Activated CD4-positive, alpha-beta T cell treated with anti-CD3 and anti-CD28 coated beads for 4 hours (primary cell): ENCODE measurements at places on chromosomes 5 and 9.
A peak's percentile ranks its signal among the peaks of the same experiment; 100 is the strongest.

DNA sequence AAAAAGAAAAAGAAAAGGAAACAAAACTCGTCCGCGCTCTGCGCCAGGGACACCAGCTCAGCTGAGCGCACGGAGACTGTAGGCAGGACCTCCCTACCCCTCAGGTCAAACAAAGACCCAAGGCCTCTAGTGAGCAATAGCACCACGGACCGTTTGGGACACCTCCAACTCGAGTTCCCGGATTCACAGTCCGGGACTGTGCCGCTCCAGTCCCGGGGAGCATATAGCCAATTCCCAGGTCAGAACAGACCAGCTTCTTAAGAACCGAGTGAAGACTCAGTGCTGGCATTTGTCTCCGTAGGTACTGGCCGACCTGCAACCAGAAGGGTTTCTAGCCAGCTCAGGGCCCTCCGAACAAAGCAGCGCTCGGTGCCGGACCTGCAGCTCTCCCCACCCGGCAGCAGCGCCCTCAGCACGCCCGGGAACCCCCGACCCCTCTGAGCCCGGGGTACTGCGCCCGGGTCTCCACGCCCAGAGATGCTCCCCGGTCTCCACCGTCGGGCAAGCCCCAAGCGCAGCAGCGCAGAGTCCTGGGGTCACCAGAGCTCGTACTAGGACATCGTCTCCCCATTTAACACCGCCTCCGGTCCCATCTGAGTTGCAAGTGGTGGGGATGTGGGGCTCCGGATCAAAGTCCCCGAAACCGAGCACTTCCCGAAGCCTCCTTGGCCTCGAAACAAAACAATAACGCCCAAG, 591 bp downstream of the ABCA1 start:
- peak; percentile 8 for DNase-seq

GRCh38 chr9:79809931-79810330, 238.2 kb downstream of the TLE4 start:
- no peak for DNase-seq

- DNase-seq = no peak
Measured at GRCh38 chr5:150081541-150082283, 4.6 kb downstream of the CSF1R start.

GRCh38 chr5:4640795-4641194, 499.3 kb upstream of the ADAMTS16 start:
- no peak for DNase-seq

DNA sequence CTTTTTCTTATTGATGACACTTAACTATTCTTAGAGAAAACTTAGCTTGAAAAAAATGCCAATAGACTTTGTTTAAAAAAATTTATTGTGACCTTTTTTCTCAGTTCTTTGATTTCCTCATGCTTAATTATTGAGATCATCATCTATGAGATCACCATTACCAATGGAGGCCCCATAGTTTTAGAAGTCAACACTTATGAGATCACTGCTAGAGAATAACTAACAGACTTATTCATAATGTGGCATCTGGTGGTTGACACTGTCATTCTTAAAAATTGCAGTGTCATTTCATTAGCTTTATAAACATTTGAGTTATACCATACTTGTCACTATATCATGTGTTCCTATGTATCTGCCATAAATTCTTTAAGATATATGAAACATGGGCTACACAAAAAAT, 14.9 kb upstream of the FEM1C start:
- no peak for DNase-seq

- DNase-seq = no peak
Measured at GRCh38 chr5:107431536-107431935, 239.2 kb downstream of the EFNA5 start.

DNA sequence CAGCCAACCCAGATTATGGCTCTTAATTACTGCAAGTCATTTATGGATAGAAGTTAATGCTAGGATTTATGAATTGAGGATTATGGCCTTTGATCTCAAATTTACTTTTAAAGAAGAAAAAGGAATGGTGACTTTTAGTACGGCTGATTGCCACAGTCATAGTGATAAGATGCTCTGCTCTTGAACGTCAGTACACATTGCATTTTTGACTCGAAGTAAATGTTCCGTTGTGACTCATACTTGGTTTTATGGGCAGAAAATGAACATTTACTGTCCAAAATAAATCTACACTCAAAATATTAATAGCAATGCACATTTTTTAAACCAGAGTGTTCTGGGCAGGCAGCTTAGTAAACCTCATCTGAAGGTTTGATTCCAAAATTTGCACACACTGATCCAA, 830 bp downstream of the ADAMTSL1 start:
- no peak for DNase-seq

- DNase-seq = no peak
Measured at GRCh38 chr5:82561797-82562196, 283.6 kb upstream of the RPS23 start.

DNA sequence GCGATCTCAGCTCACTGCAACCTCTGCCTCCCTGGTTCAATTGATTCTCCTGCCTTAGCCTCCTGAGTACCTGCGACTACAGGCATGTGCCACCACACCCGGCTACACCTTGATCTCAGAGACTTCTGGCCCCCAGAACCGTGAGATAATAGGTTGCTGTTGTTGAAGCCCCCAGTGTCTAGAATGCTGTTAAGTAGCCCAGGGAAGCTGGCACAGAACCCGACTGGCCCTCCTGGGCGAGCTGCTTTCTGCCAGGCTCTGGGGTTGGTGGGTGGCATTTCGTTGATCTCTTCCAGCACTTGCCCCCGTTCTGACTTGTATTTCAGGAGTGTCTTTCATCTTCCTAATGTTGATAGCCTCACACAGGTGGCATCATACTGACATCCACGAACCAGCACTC, 807.1 kb downstream of the CDH9 start:
- DNase-seq = no peak

GRCh38 chr9:6702707-6703106, 55.1 kb upstream of the KDM4C start:
- no peak for DNase-seq

GRCh38 chr5:150434464-150434863, 15.1 kb downstream of the RPS14 start:
- no peak for DNase-seq

- no peak for DNase-seq
Measured at GRCh38 chr5:133494232-133494922, 118.0 kb downstream of the FSTL4 start.

DNA sequence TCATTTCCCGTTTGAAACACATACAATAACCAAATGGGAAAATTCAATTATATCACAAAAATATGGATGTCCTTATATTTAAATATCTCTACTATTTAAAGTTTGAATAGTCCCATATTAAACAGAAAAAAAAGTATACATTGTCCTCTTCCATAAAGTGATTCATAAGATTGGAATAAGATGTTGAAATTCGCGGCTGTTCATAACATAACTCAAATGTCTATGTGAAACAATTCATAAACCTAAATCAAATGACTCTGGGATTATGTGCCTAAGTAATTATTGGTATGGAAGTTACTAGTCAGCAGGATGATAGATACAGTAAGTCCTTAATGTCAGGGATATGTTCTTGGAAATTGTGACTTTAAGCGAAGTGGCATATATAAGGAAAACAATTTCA, 3.9 kb upstream of the EFNA5 start:
- DNase-seq = no peak

GRCh38 chr5:180739271-180739670, 587 bp downstream of the OR2Y1 start:
- DNase-seq = no peak

- no peak for DNase-seq
Measured at GRCh38 chr9:10700915-10701314, 88.1 kb upstream of the PTPRD start.

GRCh38 chr9:111301195-111301594, 28.8 kb downstream of the OR2K2 start:
- DNase-seq = no peak

- no peak for DNase-seq
Measured at GRCh38 chr9:86458191-86458855, 104.1 kb upstream of the TUT7 start.

GRCh38 chr9:82101475-82101874, 112.9 kb downstream of the SPATA31D1 start:
- DNase-seq = no peak

GRCh38 chr5:135341016-135341666, 57.9 kb downstream of the MACROH2A1 start:
- DNase-seq = no peak

DNA sequence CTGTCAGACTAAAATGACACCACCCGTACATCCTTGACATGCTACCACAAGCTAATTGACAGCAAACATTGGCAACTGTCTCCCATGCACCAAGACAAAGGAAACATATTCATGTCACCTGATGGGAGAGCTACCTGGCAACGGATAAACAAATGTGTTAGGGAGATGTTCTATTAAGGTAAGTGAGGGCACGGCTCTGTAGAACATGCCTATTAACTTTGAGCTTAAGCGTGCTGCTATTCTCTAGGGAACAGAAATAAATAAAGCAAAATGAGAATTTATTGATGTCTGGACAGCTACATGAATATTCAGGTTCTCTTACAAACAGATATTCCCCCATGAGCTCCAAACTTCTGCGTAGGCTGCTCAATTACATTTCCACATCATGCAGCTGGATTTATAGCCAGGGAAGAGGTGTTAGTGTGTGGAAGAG, 361.4 kb upstream of the RFX3 start:
- DNase-seq = no peak

DNA sequence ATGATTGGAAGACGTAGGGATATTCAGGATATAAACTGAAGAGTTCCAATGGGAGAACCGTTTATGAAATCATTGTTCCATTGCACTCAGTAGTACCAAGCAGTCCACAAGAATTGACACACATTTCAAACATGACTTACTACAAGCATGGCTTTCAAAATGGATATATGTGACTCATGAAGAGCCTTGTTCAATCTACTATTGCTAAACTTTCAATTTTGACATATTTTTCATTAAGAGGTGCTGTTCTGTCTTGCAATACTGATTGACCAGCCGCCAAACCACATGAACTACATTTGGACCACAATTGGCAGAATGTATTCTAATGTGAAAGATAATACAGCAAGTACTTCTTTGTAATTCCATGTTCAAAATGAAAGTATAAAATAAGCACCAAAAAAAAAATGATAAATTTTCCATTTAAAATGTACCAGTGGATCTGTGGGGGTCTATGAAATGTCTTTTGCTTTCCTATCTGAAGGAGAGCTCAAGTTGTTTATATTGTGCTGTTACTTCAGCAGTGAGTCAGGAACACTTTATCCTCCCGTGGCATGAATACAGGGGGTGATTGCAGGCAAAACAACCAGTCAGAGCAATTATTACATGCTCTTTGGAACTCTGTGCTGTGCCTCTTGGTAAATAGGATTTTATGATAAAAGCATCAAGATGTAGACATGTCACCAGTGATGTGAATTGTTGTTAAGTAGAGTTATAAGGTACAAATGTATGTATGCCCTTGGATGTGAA, 366.0 kb downstream of the ARRDC3 start:
- DNase-seq = no peak
